ENCODE measurements at places on chromosomes 3 and 15.

GRCh38 chr15:23073890-23074646 is 34.7 kb upstream of the TUBGCP5 start:
- no peaks in the 10 kb centered on the region for H3K36me3 ChIP-seq
- no peak overlapping the region for H3K4me3 ChIP-seq
- peaks cover 15% of the 10 kb centered on the region for H3K4me1 ChIP-seq
- peaks cover 13% of the 10 kb centered on the region for H3K27me3 ChIP-seq

DNA sequence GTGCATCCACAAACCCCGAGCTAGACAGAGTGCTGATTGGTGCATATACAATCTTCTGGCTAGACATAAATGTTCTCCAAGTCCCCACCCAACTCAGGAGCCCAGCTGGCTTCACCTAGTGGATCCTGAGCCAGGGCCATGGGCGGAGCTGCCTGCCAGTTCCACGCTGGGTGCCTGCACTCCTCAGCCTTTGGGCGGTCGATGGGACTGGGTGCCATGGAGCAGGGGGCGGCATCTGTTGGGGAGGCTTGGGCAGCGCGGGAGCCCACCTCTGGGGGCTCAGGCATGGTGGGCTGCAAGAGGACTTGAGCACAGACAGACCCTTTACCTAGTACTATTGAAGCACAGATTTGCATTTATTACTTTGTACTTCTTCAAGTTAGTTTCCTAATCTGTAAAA is 57.5 kb downstream of the ZPLD1 start:
- H3K27me3 ChIP-seq: no peaks in the 10 kb centered on the region
- H3K36me3 ChIP-seq: no peaks in the 10 kb centered on the region
- no peak overlapping the region for H3K4me3 ChIP-seq
- no peak overlapping the region for H3K27ac ChIP-seq
- H3K4me1 ChIP-seq: no peaks in the 10 kb centered on the region
- no peak for DNase-seq

- no peaks in the 10 kb centered on the region for H3K36me3 ChIP-seq
- no peak for DNase-seq
- H3K27me3 ChIP-seq: no peaks in the 10 kb centered on the region
- H3K27ac ChIP-seq: no peak overlapping the region
- peaks cover 16% of the 10 kb centered on the region for H3K4me1 ChIP-seq
Observed at GRCh38 chr3:29345516-29346300, 64.8 kb downstream of the RBMS3 start.

GRCh38 chr3:141795276-141795675 is 32.1 kb downstream of the GRK7 start:
- H3K4me1 ChIP-seq: peaks cover 7% of the 10 kb centered on the region
- no peak overlapping the region for H3K27ac ChIP-seq
- DNase-seq: no peak
